Large intestine (tissue), 12 donors: ENCODE measurements at places on chromosomes 12 and 14. TPM values are rescaled to one million over a fixed set of nuclear protein-coding genes. Genes with fewer than 3 reads are reported as not detected.

Gene AQP5
- polyA plus RNA-seq: 0.64 TPM

Gene MUCL1
- polyA plus RNA-seq: not detected

Gene SLC4A8
- 6.3 TPM for polyA plus RNA-seq

Gene DNAH10
- polyA plus RNA-seq: 1.0 TPM

Gene OTX2
- polyA plus RNA-seq: not detected

Gene CPNE6
- 0.31 TPM for polyA plus RNA-seq

Gene LRP1-AS
- polyA plus RNA-seq: 1.7 TPM

Gene DHRS4L2
- polyA plus RNA-seq: 29.1 TPM

Gene PCK2
- 177 TPM for polyA plus RNA-seq

Gene LAG3
- polyA plus RNA-seq: 2.1 TPM

GRCh38 chr12:2194060-2194459 lies 141.3 kb downstream of the CACNA1C start:
- no peak overlapping the region for H3K27ac ChIP-seq
- DNase-seq: no peak
- H3K27me3 ChIP-seq: no peaks in the 10 kb centered on the region
- peaks cover 3% of the 10 kb centered on the region for H3K4me1 ChIP-seq

- peaks cover 20% of the 10 kb centered on the region for H3K4me1 ChIP-seq
- DNase-seq: no peak
- peaks cover 2% of the 10 kb centered on the region for H3K36me3 ChIP-seq
- peaks cover 11% of the 10 kb centered on the region for H3K27me3 ChIP-seq
- no peak overlapping the region for H3K4me3 ChIP-seq
- H3K27ac ChIP-seq: no peak overlapping the region
These were observed 8.5 kb downstream of the VASH1 start for GRCh38 chr14:76769636-76770292.

GRCh38 chr14:48690349-48690748 lies 895.8 kb downstream of the RPS29 start:
- no peak overlapping the region for H3K27ac ChIP-seq
- H3K36me3 ChIP-seq: no peaks in the 10 kb centered on the region
- H3K27me3 ChIP-seq: no peaks in the 10 kb centered on the region
- H3K4me1 ChIP-seq: no peaks in the 10 kb centered on the region
- DNase-seq: no peak

DNA sequence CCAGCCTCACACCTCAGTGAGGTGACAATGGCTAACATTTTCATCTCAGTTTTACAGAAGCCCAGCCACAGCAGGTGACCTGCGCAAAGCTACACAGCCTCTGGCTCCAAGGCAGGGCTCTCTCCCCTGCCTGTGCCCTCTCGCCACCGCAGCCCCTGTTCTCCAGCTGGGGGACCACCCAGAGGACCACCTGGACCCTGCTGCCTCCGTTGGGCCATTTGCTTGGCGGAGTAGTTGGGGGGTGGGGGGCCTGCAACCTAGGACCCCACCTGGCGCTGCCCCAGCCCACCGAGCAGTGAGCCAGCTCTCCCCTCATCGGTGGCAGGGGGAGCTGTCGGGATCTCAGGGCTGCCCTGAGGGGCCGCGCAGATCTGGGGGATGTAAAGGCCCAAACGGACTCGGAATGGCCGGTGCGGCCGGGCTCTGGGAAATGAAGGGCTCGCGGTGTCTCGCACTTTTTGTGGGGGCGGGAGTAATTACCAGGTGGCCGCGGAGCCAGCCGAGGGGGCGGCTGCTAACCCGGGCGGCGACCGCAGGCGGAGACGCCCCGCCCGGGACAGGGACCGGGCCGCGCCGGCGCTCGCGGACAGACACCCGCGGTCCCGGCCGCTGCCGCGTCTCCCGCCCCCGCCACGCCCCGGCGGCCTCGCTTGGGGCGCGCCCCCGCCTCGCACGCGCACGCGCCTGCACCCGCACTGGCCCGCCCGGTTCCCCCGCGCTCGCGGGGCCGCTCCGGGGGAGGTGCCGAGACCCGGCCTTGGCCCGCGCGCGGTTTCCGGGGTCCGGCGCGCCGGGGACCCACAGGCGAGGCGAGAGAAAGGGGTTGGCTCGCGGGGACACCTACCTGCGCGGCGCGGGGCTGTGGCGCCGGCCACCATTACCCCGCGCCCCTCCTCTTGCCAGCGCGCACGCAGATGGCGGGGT lies 8.6 kb upstream of the GPR68 start:
- DNase-seq: no peak
- H3K4me1 ChIP-seq: peaks cover 16% of the 10 kb centered on the region
- H3K27ac ChIP-seq: no peak overlapping the region
- H3K36me3 ChIP-seq: no peaks in the 10 kb centered on the region
- peaks cover 10% of the 10 kb centered on the region for H3K27me3 ChIP-seq

DNA sequence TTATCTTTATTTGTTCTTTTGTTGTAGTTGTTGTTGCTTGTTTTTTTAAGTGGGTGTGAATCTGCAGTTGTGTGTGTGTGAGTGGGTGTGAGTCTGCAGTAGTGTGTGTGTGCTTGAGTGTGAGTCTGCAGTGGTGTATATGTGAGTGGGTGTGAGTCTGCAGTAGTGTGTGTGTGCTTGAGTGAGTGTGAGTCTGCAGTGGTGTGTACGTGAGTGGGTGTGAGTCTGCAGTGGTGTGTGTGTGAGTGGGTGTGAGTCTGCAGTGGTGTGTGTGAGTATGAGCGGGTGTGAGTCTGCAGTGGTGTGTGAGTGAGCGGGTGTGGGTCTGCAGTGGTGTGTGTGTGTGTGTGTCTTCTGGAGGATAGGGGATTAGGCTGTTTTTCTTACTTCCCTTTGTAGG lies 1186.8 kb upstream of the SEL1L start:
- H3K36me3 ChIP-seq: no peaks in the 10 kb centered on the region
- no peaks in the 10 kb centered on the region for H3K27me3 ChIP-seq
- no peak overlapping the region for H3K27ac ChIP-seq
- no peaks in the 10 kb centered on the region for H3K4me1 ChIP-seq
- no peak overlapping the region for H3K4me3 ChIP-seq

DNA sequence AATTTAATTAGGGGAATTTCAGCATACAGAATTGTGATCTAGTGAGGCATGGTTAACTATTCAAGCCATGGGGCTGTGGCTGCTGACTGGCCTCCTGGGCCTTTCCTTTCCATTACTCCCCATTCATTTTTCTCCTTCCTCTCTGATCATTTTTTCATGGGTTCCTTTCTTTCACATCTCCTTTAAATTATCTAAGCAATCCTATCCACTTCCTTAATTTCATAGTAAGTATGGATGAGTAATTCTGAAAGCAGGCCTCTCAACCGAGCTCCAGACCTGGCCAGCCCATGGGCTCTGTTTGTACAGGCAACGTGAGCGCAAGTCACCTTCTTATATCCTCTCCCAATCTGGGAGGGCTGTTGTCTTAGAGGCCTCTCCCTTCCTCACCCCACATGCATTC lies 13.4 kb downstream of the CKAP4 start:
- peaks cover 15% of the 10 kb centered on the region for H3K36me3 ChIP-seq
- no peaks in the 10 kb centered on the region for H3K27me3 ChIP-seq
- no peaks in the 10 kb centered on the region for H3K4me1 ChIP-seq
- no peak for DNase-seq
- H3K27ac ChIP-seq: no peak overlapping the region
- H3K4me3 ChIP-seq: no peak overlapping the region

DNA sequence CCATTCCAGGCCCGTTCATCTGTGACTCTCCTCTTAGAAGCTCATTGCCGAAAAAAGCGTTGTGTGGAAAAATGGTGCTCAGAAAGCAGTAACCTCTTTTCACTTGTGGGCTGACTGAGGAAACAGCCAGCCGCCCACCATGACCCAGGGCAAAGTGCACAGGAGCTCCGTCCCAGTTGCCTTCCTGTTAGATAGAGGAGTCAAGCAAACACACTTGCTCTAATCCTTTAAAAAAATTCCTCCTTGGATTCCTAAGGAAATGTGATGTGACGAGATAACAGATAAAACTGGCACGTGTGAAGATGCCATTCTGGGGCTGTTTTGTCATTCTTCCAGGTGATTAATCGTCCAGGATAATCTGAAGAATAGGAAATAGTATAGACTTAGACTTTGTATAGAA lies 396.8 kb upstream of the DDHD1 start:
- H3K4me1 ChIP-seq: no peaks in the 10 kb centered on the region
- H3K4me3 ChIP-seq: no peak overlapping the region
- no peaks in the 10 kb centered on the region for H3K27me3 ChIP-seq
- H3K36me3 ChIP-seq: no peaks in the 10 kb centered on the region
